Epithelial cell of alveolus of lung (primary cell): ENCODE measurements at places on chromosomes 2 and 18. TPM values are rescaled to one million over a fixed set of nuclear protein-coding genes. Genes with fewer than 3 reads are reported as not detected.

The FBXO36 gene
- total RNA-seq: 4.3 and 9.1 TPM in 2 replicates

The GPR45 gene
- not detected in 2 replicates for total RNA-seq

The RGPD3 gene
- total RNA-seq: under 0.01 and 0.13 TPM in 2 replicates

The ORC2 gene
- total RNA-seq: 8.0 and 10.7 TPM in 2 replicates

The TRAPPC8 gene
- total RNA-seq: 17.3 and 20.9 TPM in 2 replicates

The BOLL gene
- total RNA-seq: 0.08 TPM in 1 of 2 replicates, not detected in the other

The GCG gene
- total RNA-seq: not detected in 2 replicates

The KCNIP3 gene
- 0.78 and 0.96 TPM in 2 replicates for total RNA-seq

The FNDC4 gene
- total RNA-seq: 10.4 and 20.9 TPM in 2 replicates

The SULT1C4 gene
- 2.1 and 3.1 TPM in 2 replicates for total RNA-seq

The CYP27A1 gene
- 13.3 and 30.4 TPM in 2 replicates for total RNA-seq

The CTAGE1 gene
- 0.13 TPM in 1 of 2 replicates, not detected in the other for total RNA-seq

The FZD7 gene
- total RNA-seq: 27.0 and 30.3 TPM in 2 replicates

The PPM1G gene
- total RNA-seq: 48.9 and 86.0 TPM in 2 replicates

The AFF3 gene
- 5.7 and 6.6 TPM in 2 replicates for total RNA-seq

The STPG4 gene
- 1.0 TPM in 1 of 2 replicates, not detected in the other for total RNA-seq

The RFTN2 gene
- total RNA-seq: 4.5 and 11.9 TPM in 2 replicates

The GAREM2 gene
- 1.6 and 1.9 TPM in 2 replicates for total RNA-seq

The SPATA3 gene
- total RNA-seq: not detected in 2 replicates

The C2orf80 gene
- total RNA-seq: not detected in 2 replicates

The CFAP65 gene
- total RNA-seq: not detected in 2 replicates

The MOGAT1 gene
- not detected in 2 replicates for total RNA-seq

The LINC00305 gene
- not detected in 2 replicates for total RNA-seq
